NCI-H2107 (cell line): ENCODE measurements at places on chromosomes 4 and X.

- DNase-seq: no peak
These were observed 23.6 kb upstream of the SLC25A43 start for GRCh38 chrX:119375561-119375960.

DNA sequence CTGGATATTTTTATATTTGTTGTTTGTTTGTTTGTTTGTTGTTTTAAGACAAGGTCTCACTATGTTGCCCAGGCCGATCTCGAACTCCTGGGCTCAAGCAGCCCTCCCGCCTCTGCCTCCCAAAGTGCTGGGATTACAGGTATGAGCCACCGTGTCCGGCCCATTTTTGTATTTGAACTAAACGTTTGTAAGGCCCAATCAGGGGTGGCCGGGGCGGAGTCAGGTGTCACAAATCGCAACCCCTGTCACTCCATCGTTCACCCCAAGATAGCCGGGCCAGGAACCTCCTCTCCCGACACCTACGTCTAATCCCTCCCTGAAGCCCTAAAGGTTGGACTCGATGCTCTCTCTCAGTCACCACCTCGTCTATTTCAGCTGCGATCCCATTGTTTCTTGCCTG, 722 bp upstream of the EFHC2 start:
- DNase-seq: no peak

DNA sequence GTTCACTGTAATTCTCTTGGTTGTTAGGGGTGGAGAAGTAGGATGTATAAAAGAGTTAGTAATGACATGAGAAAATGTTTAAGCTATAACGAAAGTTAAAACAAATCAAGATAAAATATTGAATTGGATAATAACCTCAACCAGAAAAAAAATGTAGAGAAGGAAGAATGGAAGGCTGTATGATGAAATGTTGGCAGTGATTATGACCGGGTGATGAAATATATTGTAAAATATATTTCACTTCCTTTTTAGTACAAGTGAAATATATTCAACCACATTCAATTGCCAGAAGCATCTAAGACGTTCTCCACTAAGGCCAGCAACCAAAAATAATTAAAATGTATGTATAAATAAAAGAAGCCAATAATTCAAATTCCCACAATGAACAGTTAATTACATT, 309.3 kb upstream of the FGF13 start:
- no peak for DNase-seq

DNA sequence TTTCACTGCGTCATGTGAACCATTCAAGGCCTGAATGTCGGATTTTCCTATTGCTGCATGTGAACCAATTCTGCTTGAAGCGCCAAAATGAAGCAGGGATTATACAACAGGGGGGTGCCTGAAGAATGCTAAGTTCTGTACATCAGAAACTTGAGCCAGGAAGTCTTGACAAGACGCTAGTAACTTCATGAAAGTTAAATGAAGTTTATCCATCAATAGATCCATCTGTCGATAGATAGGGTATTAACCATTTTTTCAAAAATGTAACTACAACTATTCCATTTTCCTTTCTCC, 590 bp upstream of the NAF1 start:
- DNase-seq: no peak

- no peak for DNase-seq
These were observed 3.0 kb downstream of the GCNA start for GRCh38 chrX:71581210-71581609.

DNA sequence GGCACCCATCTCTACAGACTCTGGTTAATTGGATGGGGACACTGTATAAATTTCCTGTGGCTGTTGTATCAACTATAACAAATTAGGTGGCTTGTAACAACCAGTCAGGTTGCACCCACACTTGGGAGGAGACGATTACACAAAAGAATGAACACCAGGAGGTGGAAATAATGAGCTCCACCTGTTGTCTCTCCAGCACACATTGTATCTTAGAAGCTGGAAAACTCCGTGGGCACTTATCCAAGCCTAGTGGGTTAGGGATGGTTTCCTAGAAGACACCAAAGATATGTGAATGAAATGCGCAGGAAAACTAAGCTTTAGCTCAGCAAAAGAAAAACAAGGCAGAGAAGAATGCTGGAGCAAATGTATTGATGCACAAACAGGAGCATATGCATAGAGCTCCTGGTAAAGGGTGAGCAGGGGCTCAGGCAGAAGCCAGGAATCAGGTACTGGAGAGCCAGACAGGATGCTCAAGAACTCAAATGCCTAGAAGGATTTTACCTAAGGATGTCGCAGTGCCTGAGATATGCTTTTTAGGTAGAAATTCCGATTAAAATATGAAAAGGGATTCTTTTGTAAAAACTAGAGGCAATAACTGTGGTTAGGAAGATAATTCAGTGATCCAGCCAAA, 111.7 kb downstream of the GALNTL6 start:
- no peak for DNase-seq

- no peak for DNase-seq
These were observed 217.4 kb upstream of the PITX2 start for GRCh38 chr4:110840221-110840654.

DNA sequence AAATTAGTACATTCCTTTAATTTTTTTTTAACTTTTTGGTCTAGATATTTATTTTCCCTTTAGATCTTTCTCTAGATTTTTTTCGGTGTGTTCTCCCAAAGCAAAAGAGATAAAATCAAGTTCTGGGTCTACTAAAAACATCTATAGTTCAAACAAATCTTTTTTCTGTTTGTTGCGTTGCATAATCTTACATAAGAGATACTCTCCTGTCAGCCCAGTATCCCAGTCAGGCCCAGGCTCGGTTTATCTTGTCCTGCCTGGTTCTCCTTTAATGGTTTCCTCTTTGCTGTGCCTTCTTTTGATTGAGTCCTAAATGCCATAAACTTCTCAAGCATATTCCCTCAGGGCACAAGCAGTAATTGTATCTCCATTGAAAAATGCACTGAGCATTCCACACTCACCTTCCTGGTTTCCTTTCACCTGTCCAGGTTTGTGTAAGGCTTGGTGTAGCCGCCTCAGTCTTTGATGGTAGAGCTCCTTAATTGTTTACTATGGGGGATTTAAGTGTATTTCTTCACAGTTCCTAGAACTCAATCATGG, 104.9 kb downstream of the TMEM131L start:
- DNase-seq: no peak
